ENCODE measurements at places on chromosomes 4 and X.

DNA sequence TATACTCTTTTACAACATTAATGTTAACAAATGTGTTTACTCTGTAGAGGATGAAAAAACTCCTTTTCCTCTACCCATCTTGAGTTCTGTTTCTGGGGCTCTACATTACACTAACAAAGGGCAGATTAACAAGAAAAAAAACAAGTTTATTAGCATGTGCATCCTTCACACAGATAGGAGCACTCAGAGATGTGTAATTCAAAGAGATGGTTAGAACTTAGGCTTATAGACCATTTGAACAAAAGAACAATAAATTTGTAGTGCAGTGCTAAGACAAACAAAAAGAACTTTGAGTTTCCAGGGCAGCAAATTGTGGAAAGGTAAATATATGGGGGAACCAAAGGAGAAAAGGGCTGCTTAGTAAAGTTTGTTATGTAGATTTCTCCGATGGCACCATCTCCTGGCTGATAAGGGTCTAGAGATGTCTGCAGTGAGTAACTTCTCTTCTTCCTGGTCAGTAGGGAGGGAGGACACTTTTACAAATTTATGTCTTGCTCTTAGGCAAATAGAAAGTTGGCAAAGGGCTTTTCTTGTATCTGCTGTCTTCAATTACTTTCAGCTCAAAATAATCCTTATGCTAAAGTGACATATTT, 1249.9 kb upstream of the TENM3 start:
- no peak for DNase-seq

DNA sequence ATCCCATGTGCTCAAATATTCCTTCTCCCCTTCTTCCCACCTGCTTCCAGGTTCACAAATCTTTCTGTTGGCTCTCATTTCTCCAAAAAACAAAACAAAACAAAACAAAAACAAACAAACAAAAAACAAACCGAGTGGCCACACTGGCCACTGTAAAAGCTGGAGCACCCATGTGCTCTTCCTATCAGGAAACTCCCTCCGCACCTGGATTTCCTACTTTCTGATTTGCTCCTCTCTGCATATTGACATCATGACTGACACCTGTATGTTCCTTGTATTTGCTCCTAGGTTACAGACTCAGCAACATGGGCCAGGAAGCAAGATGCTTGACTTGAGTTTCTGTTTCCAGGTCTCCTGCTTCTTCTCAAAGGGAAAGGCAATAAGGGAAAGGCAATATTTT, 258.8 kb downstream of the GPC3 start:
- no peak for DNase-seq

GRCh38 chrX:9829308-9830267, 43.4 kb downstream of the SHROOM2 start:
- peak; percentile 55 for DNase-seq

DNA sequence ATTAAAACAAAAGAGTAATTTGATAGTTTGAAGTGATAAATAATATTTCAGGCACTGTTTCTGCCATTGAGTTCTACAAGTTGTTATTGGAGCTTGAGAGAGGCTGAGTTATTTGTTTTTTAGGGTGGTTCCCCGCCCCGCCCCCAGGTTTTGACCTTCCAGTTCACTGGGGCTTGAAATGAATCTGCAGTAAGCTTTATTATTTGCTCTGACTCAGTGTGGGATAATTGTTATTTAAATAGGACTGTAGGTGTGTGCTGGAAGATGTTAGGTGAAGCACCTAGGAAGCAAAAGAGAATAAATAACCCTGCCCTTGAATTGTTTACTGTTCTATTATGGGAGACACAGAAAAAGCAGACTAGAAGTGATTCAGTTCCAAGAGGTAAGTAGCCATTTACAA, 81.2 kb upstream of the KCNIP4 start:
- DNase-seq: no peak

DNA sequence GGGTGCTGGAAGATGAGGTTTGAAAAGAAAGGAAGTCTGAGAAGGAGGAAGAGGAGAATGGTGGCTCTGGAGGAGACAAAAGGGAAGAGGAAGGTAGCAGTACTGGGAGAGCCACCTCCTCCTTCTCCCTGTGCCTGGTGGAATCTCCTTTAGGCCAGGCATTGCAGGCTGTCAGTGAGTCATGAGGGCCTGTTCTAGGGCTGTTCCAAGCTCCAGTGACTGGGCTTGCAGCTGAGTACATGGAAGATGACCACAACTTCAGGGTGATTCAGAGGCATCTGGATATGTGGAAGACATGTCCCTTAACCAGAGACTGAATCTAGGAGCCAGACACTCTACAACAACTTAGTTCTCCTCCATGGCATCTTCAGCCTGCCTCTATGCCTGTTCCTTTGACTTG, 107.8 kb downstream of the EFNB1 start:
- no peak for DNase-seq

GRCh38 chr4:184028561-184029374, 123.7 kb downstream of the STOX2 start:
- DNase-seq: peak; percentile 25

DNA sequence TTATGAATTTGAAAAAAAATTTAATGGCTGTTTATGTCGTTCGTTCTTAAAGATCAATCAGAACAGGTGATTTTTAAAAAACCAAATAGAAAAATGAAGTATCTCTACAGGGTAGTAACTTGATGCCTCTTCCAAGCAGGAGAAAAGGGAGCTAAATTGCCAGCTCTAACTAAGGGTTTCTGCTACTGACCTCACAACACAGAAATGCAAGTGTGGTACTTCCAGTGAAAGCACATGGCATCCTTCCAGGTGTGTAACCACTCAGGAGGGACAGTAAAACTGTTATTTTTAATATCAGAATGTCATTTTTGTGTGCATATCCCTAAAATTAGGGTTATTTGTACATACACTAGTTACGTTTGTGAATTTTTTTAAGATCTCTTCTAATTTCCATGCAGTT, 116.8 kb upstream of the ZCCHC13 start:
- DNase-seq: no peak

DNA sequence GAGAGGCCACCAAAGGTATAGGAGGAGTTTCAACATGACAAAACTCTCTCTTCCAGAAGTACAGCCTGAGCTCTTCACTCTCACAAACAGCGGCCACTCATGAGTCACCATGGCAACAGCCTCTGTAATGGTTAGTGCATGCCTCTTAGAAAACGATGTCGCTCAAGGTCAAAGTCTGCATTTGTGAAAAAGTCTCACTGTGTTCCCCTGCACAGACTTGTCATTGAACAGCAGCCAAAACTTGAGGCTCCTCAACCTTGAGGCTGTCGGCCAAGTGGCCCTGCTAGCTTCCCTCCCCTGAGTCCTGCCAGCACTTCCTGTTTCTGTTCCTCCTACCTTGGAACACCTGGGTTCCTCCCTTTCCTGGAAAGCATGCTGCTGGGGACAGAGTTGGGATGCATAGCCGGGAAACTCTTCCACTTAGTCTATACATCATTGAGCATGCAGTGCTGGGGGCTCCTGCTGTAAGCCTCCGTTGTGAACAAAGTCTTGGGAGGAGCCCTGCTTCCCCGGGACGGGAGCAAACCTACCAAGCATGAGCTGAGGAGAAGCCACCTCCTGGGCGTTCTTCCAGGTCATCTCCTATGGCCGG, 66.6 kb downstream of the ING2 start:
- no peak for DNase-seq

- DNase-seq: no peak
Observed at GRCh38 chr4:109631532-109632108, 71.6 kb downstream of the MCUB start.

GRCh38 chr4:34422472-34423175, 1821.7 kb downstream of the ARAP2 start:
- no peak for DNase-seq

GRCh38 chrX:154698630-154699248, 45.4 kb upstream of the CTAG2 start:
- no peak for DNase-seq

GRCh38 chr4:16213121-16213520, 13.2 kb downstream of the TAPT1 start:
- no peak for DNase-seq

- DNase-seq: no peak
Observed at GRCh38 chr4:19187691-19188090, 1064.0 kb upstream of the SLIT2 start.

GRCh38 chr4:20652226-20652885, 47.9 kb upstream of the PACRGL start:
- no peak for DNase-seq

DNA sequence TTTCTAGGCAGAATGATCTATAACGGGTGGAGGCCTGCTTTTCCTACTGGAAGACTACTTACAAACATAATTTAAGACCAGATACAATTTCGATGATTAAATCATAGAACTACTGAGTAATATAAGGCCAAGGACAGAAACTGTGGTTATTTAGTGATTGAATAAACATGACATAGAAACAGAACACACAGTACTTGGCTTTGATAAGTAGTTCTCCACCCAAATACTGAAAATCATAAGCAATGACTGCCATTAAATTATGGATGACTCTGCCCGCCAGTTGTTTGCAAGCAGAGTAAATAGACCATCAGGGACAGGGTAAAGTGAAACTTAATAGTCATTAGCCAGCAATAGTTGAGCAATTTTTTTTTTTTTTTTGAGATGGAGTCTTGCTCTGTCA, 17.2 kb upstream of the SMIM14 start:
- DNase-seq: no peak

- DNase-seq: no peak
Observed at GRCh38 chrX:102113367-102113766, 12.1 kb upstream of the TCEAL2 start.

- no peak for DNase-seq
Observed at GRCh38 chr4:31657859-31658570, 937.8 kb downstream of the PCDH7 start.

- DNase-seq: no peak
Observed at GRCh38 chrX:123993904-123994635, 32.6 kb downstream of the STAG2 start.

- no peak for DNase-seq
Observed at GRCh38 chr4:63906660-63907183, 502.5 kb downstream of the TECRL start.

GRCh38 chr4:86043755-86044592, 315.9 kb downstream of the MAPK10 start:
- DNase-seq: peak; percentile 1

- no peak for DNase-seq
Observed at GRCh38 chrX:108640817-108641216, 95.5 kb downstream of the IRS4 start.

- DNase-seq: no peak
Observed at GRCh38 chr4:95141361-95141760, 383.6 kb downstream of the BMPR1B start.

DNA sequence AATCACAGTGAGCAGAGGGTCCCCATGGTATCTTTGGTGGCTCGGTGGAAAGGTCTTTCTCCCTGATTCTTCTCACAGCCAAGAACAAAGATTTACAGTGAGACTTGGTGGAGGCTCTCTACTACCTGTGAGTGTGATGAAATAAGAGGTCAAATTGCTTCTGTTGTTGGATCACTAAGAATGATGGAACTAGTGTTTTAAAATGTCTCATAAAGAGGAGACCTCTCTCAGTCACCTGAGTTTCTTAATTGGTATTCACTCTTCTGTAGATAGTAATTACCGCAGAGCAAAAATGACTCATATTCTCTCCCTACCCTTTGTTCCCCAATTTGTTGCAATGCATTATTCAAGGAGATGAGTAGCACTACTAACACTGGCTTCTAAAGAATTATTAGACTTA, 100.9 kb upstream of the TBC1D9 start:
- no peak for DNase-seq

- no peak for DNase-seq
Observed at GRCh38 chr4:73750730-73751129, 10.4 kb downstream of the CXCL8 start.

DNA sequence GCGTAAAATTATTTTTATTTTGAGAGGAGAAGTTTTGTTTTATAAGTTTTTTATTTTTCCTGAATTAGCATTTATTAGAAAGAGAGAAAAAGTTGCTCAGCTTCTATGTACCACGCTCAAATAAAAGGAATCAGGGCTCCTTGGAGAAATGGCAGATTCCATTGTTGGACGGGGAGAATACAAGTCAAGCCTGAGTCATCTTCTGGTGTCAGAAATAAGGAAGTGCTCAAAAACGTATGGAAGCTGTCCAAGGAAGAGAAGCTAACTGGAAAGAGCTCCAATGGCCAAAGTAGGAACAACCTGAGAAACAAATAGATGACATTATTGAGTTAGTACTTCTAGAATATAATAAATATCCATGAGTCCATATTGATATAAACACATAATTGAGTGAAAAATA, 89.3 kb upstream of the NEIL3 start:
- DNase-seq: no peak

GRCh38 chrX:77510007-77510406, 62.8 kb downstream of the FGF16 start:
- DNase-seq: no peak

DNA sequence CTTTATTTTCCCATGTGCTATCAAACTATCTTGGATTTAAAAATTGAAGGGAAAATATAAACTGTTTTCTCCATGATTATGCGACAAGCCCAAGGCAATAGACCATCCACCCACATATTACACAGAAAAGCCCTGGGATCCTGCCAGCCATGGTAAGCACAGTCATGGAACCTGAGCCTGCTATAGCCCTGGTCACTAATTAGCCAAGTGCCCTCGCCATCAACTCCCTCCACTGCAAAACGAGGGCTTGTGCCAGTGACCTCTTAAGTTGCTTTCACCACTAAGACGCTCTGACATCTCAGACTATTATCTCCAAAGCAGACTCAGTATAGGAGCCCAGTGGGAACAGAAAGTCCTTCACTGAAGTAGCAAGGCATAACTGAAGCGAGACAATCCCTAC, 69.2 kb downstream of the NLGN4X start:
- DNase-seq: no peak

DNA sequence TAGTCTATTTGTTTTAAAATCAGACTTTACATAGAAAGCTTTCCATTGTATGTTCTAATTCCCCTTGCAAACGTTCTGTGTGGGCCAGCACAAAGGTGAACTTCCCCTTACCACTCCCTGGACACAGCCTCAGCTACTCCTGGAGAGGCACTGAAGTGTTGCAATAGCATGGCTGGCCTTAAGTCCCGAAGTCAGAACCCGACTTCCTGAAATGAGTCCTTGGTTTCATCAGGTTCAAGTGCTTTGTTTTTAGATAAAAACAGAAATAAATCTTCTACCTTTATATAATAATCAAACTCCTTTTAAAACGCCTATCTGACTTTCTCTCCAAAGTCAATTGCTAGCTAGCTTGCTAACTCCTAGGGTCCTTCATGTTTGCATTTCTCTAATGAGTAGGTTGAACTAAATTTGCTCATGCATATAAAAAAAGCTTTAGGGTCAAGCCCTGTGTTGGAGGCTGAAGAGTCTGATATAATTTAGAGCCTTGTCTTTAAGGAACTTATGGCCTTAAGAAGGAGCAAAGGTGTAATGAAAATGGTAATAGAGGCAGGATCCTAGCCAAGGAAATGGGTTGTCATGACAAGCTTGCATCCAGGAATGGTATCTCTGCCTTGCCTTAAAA, 9.0 kb downstream of the BMP3 start:
- DNase-seq: no peak

DNA sequence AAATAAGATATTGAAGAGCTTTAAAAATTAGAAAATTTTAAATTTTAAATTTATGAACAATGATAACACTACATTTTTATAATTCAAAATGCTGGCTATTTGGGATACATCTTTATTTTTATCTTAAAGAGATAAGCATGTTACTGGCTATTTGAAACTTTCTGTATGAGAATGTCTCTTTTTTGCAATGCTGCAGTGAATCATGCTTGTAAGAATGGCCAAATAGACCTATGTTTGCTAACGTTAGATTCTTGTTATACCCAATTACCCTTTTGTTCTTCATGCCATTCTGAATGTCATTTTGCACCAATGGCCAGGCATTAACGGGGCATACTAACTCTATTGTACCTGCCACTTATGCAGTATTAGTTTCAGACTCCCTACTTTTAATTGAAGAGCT, 49.5 kb downstream of the SLIT2 start:
- no peak for DNase-seq

- no peak for DNase-seq
Observed at GRCh38 chrX:6885396-6885795, 262.1 kb upstream of the STS start.

Measured in stimulated activated CD4-positive, alpha-beta T cell treated with anti-CD3 and anti-CD28 coated beads, Interleukin-15, amount 100 ng/mL, for 24 hours (primary cell).